ENCODE measurements at places on chromosomes 3 and 15.

GRCh38 chr3:195032955-195033354 lies 238.0 kb downstream of the XXYLT1 start:
- DNase-seq: no peak

GRCh38 chr3:22450786-22451400 lies 699.9 kb upstream of the ZNF385D start:
- no peak for DNase-seq

DNA sequence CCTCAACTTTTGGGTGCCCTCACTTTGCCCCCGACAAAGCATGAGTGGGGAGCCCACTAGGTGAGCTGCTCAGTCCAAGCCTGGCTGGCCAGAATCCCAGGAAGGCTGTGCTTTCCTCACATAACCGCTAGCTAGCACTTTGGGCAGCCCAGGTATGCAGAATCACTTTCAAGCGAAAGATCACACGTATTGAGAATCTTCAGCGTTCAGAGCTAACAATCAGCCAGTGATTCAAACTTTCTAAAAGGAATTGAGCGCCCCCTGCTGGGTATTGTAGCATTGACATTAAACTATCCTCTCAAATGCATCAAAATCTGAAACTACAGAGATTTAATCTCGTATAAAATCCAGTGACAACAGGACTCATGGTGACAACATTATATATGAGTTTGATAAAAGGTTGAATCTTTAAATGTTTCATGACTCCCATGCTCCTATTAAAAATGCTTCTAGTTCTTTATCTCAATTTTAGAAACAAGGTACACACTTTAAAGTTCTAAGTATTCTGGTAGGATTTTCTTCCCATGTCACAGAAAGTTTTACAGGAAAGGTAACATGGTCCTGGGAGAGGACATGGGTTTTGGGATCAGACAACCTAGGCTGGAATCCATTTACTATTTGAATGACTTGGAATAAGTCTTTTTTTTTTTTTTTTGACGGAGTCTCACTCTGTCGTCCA lies 11.8 kb downstream of the ANAPC13 start:
- DNase-seq: peak; percentile 85

- no peak for DNase-seq
Observed at GRCh38 chr3:15271030-15271429, 61.4 kb downstream of the SH3BP5 start.

GRCh38 chr3:187230011-187230410 lies 32.7 kb downstream of the RTP1 start:
- no peak for DNase-seq

GRCh38 chr15:64847876-64848716 lies 6.4 kb downstream of the PLEKHO2 start:
- no peak for DNase-seq

DNA sequence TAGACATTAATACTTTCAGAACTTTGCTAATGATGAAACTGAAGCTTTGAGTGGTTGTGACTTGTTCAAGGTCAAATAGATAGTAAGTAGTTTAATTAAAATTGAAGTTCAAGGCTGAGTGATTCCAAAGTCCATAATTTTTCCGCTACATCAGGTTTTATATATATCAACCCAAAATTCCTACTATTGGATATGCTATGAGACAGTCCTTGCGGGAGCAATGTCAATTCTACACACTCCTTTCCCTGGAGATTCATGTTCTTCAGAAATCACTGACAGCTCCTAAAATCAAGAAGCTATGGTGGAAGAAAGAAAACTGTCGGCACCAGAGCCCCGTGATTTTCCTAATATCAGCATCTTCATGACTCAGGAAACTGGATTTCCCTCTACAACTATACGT lies 167.6 kb downstream of the EPHA3 start:
- DNase-seq: no peak

DNA sequence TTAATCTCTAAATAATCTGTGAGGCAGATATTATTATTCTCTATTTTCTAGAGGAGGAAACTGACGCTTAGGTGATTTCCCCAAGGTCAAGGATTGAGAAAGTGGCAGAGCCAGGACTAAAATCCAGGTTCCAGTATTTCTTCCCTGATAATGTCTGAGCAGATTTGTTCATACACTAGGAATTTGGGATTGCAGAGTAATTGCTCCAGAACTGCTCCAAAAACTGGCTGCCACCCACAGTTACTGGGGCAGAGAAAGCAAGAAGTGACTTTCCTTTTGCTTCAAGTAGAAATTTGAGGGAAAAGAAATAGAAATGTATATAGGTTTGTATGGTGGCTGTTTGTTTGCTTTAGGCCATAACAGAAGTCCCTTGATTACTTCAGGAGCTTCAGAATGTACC lies 60.6 kb downstream of the SLC12A8 start:
- DNase-seq: no peak

DNA sequence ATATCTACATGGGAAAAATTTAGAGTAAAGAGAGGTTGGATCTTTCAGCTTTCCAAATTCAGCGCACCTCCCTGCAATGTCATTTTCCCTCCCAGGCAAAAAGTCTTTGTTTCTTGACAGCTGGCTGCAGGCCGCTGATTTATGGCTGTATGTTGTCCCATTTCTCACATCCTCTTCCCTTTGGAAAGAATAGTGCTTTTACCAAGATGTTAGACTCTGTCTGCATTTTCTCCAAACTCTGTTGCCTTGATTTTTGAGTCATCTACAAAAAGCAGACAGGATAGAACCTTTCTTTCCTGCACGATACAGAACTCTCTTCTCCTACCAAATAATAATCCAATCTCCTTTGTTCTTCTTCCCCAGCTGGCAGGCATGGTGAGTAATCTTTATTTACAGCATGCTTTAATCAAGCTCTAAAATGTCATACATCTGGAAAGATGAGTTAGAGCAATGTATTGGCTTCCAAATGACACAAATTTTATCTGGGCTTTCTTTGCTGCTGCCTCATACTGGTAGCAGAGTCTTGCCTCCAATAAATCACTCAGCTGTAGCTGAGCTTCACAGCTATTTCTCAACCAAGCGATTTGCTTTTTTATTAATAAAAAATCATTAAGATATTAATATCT lies 101.9 kb downstream of the PIK3R4 start:
- DNase-seq: no peak

- no peak for DNase-seq
Observed at GRCh38 chr15:70936326-70936725, 43.7 kb downstream of the LRRC49 start.

GRCh38 chr15:42490671-42491538 lies at the start of gene ZNF106:
TSS of gene ZNF106 (minus strand) at chr15:42491141. CDS start at chr15:42472289, 18,852 bp downstream.
- DNase-seq: peak; percentile 88

GRCh38 chr3:71128961-71129360 lies 454.6 kb downstream of the FOXP1 start:
- no peak for DNase-seq

DNA sequence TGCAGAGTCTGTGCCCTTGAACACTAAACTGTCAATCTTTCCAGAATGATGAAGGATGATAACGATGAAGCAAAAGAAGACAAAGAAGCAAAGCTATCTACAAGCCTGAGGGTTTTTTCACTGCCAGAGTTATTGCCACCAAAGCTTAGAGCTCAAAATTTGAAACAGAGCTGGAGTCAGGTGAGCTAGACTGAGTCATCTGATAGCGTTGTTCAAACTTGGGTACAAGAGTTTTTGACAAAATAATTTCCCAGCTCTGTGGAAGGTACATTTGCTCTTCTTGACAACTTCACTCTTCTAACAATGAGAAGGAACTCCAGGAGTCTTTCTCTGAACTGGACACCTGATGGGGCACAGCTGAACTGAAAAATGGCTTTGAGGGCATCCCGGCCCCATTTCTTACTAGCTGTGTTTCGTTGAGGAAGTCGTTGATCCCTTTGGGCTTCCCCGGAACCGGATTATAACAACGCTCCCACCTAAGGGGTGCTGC lies 715 bp downstream of the MCCC1 start:
- no peak for DNase-seq

- no peak for DNase-seq
Observed at GRCh38 chr3:111471831-111472230, 70.2 kb upstream of the CD96 start.

GRCh38 chr15:67820992-67821783 lies 4.1 kb upstream of the SKOR1 start:
- peak; percentile 50 for DNase-seq
